MM.1S (cell line): ENCODE measurements at places on chromosomes 2 and 18.

DNA sequence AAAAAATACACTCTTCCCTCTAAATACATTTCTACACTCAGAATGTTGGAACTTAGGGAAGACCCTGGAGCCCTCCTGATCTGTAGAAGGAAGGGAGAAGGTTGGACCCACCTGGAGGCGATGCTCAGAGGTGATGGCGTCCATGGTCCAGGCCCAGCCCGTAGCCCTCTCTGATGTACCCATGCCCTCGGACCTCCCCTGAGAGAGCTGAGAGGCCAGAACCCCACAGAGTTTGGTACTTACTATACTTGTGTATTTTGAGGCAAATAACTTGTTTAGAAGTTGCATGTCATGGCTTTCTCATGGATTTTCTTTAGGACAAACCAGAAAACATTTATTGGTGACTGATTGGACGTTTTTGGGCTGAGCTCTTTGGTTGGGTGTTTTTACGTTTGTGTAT, 10.5 kb downstream of the CTDP1 start:
- no peak for DNase-seq

DNA sequence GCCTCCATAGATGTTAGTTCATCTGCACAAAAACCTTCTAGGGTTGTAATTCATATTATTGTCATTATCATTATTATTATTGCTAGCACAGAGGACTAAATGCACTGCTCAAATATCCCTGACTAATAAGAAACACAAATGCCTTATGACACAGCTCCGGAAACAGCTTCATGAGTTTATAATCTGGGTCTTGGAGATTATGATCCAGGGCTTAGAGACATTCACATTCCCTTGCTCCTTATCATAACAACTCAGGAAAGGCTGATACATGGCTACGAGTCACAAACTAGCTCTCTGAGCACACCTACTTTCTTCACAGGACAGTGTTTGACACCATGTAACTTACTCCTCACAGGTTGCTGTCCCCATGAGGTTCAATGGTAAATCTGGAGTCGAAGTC, 102.2 kb upstream of the TTC39C start:
- no peak for DNase-seq

GRCh38 chr2:23323917-23324680, 60.9 kb upstream of the KLHL29 start:
- no peak for DNase-seq

DNA sequence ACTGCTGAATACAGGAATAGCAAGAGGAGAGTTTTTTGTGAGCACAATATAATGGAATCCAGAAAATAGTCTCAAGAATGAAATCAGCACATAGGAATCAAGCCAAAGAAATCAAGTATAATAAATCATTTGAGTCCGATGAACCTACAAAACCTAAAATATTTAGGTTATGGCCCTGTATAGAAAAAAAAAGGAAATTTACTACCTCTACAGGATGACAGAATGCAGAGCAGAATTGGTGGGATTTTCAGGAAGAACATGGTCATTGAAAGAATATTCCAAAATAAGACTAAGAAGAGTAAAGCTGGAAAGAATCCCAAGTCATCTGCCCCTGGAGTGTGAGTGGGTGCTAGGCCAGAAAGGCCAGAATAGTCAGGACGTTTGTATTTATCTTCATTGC, 1041.2 kb upstream of the CDH2 start:
- DNase-seq = no peak

- no peak for DNase-seq
Observed at GRCh38 chr2:1931003-1931914, 186.9 kb upstream of the PXDN start.

DNA sequence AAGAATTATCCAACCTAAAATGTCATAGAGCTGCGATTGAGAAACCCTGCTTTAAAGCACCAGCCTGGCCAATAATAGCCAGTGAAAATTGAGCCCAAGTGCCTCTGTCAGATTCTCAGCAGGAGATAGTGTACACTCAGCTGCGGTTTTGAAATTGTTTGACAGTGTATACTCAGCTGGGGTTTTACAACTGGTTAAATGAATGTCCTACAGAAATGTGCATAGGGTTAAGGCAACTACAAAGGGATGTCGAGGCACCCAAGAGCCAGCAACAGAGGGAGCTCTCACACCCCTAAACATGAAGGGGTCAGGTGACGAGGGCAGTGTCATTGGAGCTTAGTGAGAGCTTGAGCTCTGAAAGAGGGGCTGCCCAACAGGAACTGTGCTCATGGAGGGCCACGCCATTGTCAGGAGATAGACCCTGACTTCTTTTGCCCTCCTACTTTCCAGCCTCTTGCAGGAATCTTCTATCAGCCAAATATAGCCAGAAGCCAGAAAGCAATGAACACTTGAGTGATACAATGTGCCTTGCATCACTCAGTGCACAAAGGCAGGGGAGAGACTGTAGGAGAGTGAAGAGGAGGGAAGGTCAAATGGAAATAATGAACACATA, 15.1 kb downstream of the ACTG2 start:
- peak; percentile 20 for DNase-seq

GRCh38 chr2:61356958-61357350, 113.9 kb downstream of the USP34 start:
- no peak for DNase-seq

- no peak for DNase-seq
Observed at GRCh38 chr2:80670763-80671162, 366.2 kb upstream of the LRRTM1 start.

GRCh38 chr2:26651470-26651771, 10.3 kb upstream of the CIB4 start:
- no peak for DNase-seq

- no peak for DNase-seq
Observed at GRCh38 chr2:208074610-208075356, 49.5 kb upstream of the PLEKHM3 start.

GRCh38 chr18:1048032-1048431, 143.4 kb downstream of the ADCYAP1 start:
- no peak for DNase-seq

- no peak for DNase-seq
Observed at GRCh38 chr18:2987876-2988790, 24.8 kb downstream of the LPIN2 start.

GRCh38 chr2:85327160-85327821, 498 bp downstream of the TGOLN2 start:
- peak; percentile 57 for DNase-seq

DNA sequence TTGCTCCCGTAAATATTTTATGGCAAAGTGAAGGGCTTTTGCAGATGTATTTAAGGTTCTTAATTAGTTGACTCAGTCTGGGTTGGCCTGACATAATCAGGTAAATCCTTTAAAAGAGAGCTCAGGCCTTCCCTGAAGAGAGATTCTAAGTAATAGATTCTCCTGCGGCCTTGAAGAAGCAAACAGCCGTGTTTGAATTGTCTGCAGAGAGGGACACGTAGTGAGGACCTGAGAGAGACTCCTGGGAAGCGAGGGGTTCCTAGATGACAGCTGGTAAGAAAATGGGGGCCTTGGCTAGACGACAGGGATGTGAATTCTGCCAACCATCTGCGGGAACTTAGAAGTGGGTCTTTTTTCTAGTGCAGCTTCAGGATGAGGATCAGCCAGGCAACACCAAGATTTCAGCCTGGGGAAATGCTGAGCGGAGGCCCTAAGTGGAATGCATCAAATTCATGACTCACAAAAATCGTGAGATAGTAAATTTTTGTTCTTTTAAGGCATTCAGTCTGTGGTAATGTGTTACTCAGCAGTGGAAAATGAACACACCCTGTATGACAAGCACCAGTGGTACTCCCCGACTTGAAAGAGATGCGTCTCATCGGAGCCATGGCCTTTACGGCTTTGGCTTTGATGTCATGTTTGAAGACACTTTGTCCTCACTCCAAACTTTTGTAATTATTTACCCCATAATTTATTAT, 62.1 kb upstream of the SMIM21 start:
- DNase-seq = no peak

DNA sequence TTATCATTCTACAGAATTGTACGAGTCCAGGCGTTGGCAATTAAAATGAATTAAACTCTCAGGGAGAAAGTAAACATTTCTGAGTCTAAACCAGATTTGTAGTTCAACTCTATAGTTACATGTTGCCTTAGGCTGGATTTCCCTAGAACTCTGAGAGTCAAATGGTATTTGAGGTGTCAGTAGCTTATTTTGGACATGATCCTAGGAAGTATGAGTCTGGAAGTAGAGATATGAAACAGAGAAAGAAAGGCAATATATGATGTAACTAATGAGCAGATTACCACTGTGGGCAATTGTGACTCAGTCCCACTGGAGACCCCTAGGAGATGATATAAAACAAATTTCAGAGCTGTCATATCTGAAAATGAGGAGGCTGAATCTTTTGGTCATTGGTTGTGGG, 199.1 kb upstream of the UBE2E3 start:
- no peak for DNase-seq

GRCh38 chr18:63063171-63063570, 256.4 kb downstream of the BCL2 start:
- no peak for DNase-seq

DNA sequence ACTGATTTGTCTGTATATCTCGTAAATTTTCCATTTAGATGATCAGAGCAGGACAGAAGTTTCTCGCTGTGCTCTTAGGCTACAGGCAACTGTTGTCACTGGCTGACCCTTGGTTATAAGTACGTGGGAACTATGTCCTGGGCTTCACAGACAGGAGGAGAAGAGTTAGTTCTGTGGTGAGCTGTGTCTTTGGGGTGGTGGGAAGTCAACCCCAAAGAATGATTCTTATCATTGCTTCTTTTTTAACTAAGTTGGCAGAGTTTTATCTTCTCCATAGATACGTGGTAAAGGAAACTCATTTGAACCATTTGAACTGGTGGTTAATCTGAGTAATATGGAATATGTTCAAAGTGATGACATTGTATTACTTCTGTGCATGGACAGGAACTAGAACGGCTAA, 230.6 kb upstream of the EPAS1 start:
- DNase-seq = no peak

DNA sequence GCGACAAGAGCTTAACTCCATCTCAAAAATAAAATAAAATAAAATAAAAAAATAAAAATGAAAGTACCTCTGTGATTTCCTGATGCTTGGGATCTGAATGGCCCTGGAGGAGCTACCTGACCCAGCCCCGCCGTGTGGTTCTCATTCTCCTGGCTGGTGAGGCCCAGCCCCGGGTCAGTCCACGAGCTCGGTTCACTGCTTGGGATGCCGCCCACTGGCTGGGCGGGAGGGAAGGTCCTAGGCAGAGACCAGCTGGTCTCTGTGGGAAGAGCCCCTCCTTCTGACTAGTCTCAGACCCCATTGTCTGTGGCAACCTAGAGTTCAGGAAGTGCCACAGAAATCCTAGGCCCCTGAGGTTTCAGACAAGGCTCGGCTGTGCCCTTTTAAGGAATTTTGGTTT, 55.1 kb upstream of the DLGAP1 start:
- DNase-seq = no peak
